Testis (tissue), 5 donors: ENCODE measurements at places on chromosomes 6 and 20. TPM values are rescaled to one million over a fixed set of nuclear protein-coding genes. Genes with fewer than 3 reads are reported as not detected.

The SIRT5 gene
- 15.7 TPM for total RNA-seq

- DNase-seq: no peak
These were observed 39.4 kb upstream of the MRPS10 start for GRCh38 chr6:42257063-42257462.

DNA sequence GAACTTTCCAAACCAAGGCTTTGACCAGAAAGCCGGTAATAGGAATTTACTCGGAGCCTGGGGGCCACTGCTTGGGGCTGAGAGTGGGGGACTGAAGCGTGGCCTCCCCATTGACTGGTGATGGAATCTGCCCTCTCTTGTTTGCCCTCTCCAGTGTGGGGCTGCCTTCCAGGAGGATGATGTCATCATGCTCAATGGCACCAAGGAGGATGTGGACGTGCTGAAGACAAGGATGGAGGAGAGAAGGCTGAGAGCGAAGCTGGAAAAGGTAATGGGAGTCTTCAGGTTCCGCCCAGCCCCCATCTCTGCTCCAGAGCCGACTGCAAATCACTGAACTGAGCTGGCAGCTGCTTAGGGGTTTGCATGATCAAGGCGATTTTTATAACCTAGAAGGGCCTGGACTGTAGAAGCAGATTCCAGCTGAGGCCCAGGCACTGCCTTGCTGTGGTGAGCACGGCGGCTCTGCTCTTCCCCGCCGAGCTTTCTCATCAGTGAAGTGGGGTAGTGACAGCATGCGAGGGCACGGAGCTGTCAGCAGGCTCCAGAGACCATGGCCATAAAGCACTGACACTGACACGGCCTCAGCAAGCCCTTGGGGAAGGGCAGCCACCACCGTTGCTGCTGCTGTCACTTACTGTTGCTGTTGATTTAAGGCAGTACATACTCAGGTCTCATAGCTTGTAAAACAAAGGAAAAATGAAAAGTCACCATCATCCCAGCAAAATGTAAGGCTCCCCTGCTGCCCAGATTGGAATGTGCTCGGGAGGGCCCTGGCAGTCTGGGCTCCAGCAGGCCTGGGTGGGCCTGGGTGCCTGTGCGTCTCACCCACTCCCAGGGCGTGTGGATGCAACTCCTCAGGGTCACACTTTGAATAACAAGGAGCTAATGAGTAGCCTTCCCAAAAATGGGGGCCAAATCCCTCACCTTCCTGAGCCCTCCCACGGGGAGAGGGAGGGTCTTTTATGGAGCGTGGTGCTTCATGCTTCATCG lies 11.1 kb upstream of the FAM209A start:
- no peak for DNase-seq

- DNase-seq: no peak
These were observed 64.5 kb downstream of the THBS2 start for GRCh38 chr6:169189182-169189581.

DNA sequence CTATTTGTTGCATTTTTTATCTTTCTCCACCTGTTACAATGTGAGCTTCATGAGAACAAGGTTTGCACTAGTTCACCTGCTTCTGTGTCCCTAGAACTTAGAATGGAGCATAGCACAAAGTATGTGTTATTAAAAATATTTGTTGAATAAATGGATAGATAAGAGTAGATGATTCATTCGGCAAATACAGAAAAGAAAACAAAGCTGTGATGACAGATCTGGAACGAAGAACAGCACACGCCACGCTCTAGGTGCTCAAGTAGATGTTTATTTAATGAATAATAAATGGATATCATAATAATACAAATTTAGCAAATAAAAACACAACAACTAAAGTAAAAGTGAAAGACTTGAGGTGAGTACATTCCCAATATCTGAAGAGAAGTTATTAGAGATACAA lies 273.1 kb downstream of the HAO1 start:
- DNase-seq: no peak
